ENCODE measurements at places on chromosomes 3 and 15.

- no peak for DNase-seq
These were observed 9.2 kb upstream of the GRIP2 start for GRCh38 chr3:14549256-14549919.

DNA sequence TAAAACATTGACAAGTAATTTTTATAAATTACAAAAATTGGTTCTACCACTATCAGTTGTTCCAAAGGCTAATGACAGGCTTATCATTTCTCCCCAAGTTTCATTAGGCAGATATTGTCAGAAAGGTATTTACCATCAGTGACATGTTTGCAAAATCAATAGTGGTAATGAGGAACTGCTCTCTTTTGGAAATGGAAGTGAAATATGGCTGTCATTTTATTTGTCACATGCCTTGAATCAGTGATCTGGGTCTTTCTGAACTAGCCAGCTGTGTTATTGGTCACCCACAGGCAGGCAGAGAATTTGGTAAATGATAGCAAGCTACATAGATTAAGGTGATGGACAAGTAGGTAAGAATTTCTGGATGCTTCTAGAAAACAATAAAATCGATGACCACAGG, 268.0 kb upstream of the ARHGEF26 start:
- DNase-seq = no peak

- DNase-seq = no peak
These were observed 151.9 kb downstream of the FAM43A start for GRCh38 chr3:194837457-194838127.

GRCh38 chr3:126529585-126530170, 5.7 kb downstream of the CHST13 start:
- no peak for DNase-seq

DNA sequence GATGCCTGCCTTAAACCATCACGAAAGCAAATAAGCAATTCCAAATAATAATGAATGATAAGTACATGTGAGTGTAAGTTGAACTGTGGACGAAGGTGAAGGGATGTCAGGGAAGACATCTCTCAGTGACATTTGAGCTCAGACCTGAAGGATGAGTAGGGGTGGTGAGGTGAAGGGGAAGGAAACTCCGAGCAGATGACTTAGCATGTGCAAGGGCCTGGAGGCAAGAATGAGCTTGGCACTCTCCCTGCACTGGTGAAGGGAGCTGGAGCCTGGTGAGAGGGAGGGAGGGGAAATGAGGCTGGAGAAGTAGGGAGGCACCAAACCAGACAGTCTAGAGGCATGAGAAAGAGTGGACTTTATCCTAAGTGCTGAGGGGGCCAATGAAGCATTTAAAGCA, 84.3 kb downstream of the MTHFS start:
- DNase-seq = no peak

GRCh38 chr3:89032346-89033013, 74.9 kb upstream of the EPHA3 start:
- no peak for DNase-seq

DNA sequence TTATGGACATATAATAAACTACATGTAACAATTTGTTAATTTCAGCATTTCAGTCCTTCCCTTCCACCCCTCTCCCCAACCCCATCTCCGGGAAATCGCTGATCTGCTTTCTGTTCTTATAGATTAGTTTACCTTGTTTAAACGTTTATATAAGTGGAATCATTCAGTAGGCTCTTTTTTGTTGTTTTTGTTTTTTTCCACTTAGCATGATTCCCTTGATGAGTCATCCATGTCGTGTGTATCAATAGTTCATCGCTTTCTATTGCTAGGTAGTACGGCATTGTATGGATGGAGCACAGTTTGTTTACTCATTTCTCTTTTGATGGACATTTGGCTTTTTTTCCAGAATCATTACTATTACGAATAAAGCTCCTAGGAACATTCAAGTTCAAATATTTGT, 23.5 kb upstream of the AMOTL2 start:
- DNase-seq = no peak

DNA sequence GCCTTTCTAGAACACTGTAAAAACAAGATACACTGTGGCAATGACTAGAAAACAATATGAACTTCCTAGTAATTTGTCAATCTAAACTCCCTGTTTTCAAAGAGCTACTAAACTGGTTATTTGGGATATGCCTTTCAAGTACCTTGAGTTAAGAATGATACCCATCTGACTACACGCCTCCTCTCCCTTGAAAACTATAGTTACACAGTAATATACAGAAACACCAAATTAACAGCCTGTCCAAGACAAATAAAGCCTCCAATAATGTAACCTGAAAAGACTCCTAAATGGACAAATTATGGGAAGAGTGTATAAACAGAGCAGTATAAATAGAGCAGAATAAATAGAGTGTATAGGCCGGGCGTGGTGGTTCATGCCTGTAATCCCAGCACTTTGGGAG, 70.1 kb downstream of the SMARCC1 start:
- DNase-seq = no peak

DNA sequence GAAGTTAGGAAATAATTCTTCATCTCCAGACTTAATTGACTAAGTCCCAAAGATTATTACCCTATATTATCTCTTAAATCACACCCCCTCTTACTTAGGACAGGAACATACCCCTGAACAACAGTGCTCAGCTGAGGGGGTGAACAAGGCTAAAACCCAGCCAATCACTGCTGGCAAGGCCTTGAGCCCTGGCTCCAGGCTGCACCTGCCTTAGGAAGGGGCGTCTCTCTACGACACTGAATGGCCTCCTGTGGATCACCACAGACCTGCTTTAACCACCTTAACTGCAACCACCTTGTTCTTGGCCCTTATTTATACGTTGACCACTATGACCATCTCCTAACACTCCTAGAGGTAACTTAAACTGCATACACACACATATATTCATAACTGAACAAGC, 267.4 kb upstream of the THBS1 start:
- no peak for DNase-seq

- no peak for DNase-seq
These were observed 91.8 kb downstream of the BTD start for GRCh38 chr3:15693355-15693754.

DNA sequence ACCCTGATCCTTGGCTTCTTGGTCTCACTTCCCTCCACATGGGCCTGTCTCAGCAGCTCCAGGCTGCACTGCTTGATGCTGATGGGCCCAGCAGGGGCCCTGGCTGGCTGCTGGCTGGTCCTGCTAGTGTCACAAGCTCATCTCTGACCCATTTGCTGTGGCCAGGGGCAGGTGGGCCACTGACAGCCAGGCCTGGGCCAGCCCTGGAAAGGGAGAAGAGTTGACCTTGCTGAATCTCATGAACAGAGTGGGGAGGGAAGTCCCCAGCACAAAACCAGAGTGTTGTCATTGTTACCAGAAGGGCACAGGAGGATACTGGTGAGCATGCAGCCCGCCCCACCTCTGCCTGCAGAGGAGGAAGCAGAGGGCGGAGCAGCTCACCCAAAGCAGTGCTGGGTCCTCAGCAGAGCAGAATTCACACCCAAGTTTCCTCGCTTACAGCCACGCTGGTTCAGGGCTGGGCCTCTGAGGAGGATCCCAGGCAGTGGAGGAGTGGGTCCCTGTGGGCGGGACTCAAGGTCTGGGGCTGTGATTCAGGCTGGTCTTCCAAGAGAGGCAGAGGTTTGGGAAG, 7.6 kb upstream of the KLF15 start:
- no peak for DNase-seq

GRCh38 chr15:80207887-80208286, 44.1 kb downstream of the CTXND1 start:
- DNase-seq = no peak

DNA sequence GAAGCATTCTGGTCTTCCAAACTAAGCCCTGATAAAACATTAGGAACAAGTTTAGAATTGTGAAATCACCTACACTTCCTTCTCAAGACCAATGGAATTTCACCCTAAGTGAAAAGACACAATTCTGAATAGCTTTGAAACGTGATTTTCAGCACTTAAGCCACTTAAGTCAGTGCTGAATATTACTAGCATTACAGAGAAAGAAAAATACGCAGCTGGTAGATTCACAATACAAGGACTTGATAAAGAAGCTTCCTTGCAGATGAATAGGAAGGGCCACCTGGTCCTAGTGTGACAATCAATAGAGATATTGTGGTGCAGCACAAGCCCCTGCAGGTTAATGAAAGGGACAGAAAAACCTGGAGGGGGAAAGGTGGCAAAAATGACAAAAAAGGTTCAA, 353.1 kb upstream of the ALCAM start:
- DNase-seq = no peak

DNA sequence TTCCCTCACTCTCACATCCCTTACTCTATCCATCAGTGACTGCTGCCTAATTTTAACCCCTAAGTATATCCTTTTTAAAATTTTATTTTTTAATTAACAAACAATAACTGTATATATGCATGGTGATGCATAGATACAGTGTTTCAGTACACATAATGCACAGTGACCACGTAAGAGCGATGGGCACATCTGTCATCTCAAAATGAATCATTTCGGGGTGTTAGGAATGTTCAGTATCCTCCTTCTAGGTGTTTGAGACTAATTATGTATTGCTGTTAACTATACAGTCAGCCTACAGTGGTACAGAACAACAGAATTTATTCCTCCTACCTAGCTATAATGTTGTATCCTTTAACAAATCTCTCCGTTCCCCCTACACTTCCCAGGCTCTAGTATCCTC, 307.0 kb downstream of the FOXP1 start:
- DNase-seq = no peak

- no peak for DNase-seq
These were observed 185.7 kb upstream of the TBL1XR1 start for GRCh38 chr3:177382944-177383343.

GRCh38 chr3:149555927-149556326, 81.4 kb downstream of the TM4SF4 start:
- DNase-seq = no peak

DNA sequence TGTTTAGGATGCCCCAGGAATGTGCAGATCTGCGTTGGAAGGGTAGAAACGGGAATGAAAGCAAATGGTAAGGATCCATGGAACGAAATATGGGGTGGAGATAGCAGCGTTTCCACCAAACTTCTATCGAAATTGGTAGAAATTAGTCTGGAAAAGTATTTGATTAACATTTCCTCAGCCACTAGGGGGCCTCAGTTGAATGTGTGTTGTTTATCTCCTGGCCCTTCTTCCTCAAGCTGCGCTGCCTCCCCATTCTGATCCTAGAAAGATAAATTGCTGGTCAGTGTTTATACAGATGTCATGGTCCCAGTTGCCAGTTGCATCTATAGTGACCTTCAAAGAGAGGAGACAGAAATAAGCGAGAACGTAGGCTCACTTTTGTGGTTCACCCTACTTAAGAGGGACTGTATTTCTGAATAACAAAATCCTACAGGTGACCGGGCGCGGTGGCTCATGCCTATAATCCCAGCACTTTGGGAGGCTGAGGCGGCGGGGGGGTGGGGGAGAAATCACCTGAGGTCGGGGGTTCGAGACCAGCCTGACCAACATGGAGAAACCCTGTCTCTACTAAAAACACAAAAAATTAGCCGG, 457.1 kb downstream of the SQOR start:
- DNase-seq = peak; percentile 3

- no peak for DNase-seq
These were observed 107.9 kb downstream of the RPL22L1 start for GRCh38 chr3:170762064-170762463.

Data from stimulated activated CD4-positive, alpha-beta T cell treated with anti-CD3 and anti-CD28 coated beads, Interleukin-12 subunit alpha, Interleukin-12 subunit beta, amount 100 ng/mL, for 48 hours (primary cell).